ENCODE measurements at places on chromosomes 1 and 21.

DNA sequence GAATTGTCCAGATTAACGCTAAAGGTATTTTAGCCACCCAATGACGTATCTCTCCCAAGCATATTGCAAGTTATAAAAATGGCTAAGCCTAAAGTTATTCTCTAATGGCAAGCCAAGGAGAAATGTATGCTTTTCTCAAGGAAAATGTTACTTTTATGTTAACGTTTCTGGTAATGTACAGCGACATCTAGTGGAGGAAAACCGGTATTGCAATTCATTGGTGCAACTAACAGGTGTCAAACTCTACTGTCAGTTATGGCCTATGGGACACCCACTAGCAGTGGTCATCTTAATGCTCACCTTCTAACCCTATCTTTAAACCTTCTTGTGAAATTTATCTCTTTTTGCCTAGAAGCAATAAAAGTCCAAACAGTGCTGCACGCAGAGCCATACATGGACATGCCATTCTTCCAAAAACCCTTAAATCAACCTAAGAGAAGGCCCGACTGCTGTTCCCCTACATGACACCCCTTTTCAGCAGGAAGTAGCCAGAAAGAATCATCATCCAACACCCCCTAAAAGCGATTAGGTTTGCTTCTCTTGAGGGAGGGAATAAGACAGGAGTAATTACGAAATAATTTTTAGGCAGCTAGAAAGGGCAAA lies 68.7 kb upstream of the LRIF1 start:
- no peak for DNase-seq

DNA sequence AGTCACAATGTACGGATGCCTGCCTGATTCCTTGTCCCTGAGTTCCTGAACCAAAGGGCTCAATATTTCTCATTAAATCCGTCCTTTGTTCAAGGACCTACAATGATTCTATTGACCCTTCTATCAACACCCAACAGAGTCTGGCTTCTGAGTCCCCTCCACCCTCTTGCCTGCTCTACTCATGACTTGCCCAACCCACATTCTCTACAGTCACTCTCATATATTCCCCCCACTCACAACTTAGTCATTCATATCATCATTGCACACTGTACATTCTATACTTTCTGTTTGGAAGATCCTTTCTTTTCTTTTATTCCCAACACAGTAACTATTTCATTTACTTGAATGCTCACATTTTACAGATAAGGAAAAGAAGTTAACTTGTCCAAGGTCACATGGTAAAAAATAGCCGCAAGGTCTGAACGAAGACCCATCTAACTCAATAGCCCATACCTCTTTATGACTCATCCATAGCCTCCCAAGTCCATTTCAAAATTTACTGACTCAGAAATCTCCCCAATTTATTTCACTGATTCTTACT lies 3.6 kb downstream of the OTUD7B start:
- no peak for DNase-seq

- no peak for DNase-seq
Observed at GRCh38 chr1:85549244-85549643, 31.3 kb upstream of the CCN1 start.

DNA sequence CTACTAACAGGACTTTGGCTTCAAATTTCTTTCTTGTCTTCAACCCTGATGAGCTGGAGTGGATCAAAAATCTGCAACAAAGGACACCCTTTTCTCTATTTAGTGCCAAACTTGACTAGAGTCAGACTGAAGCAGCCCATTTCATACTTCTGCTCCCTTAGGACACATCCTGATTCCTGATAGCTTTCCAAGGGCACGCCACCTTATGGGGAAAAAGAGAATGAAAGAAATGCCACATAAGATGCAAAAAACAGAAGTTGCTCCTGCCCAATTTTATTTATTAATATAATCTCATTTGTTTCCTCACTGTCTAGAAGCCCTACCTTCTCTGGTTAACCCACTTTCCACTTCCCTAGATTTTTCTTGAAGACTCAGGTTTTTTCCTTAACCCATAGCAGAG lies 72.7 kb upstream of the NBPF4 start:
- no peak for DNase-seq

DNA sequence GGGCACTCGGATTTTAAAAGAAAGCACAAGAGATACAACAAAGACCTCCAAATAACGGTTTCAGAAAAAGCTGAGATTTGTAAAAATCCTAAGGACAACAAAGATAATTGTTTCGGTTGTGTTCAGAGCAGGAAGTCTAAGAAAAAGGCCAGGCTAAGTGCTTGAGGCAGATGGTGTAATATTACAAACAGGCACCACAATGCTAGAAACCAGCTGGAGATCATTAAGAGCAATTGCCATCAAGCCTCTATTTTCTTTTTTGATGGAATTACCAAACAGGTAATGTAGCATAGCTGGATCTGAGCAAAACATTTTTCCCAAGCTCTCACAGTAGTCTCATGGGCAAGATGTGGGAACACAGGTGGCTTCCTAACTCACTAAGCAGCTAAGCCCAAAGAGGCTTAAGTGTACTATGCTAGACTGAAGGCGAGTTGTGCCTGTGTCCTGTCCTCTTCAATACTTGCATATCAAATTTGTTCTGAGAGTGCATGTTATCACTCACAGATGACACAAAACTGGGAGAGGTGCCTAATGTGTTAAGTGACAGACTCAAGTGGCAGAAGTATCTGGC lies 161.6 kb downstream of the GLUL start:
- DNase-seq: no peak

DNA sequence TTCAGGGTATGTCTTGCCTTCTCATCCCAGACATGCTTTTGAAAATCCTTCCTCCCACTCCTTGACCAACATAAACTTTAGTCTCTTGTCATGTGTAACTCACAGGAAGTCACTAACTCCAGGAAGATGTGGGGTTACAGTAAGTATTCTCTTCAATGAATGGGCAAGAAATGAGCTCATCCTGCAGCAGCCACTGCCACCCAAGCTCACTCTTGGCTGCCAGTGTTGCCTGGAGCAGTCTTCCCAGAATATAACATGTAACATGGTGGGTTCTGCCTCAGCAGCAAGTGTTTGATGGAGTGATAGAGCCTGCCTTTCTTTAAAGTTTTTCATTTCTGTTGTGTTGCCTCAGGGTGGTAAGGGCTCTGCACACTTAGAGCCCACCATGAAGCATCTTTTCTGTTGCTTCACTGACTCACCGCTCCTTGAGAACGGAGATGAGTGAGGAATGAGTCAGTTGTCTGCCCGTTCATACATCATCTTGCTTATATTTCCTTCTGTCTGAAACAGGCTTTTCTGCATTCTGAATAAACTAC lies 187.0 kb downstream of the TPR start:
- DNase-seq: no peak

DNA sequence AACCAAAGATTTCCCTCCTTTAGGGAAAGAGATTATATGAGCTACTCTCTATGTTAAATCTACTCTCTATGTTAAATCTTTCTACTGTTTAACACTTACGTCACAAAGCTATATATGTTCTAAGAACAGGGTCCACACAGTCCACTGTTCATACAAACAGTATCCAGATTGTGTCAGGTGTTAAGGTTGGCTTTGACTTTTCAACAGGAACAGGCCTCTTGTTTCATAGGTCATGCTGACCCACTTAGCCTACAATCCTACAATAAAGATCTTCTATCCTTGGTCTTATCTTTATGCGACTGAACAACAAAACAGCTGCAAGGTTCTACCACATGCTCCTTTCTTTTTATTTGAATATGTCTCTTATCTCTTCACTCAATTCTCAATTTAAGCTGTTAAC lies 134.9 kb downstream of the LTN1 start:
- DNase-seq: no peak

- no peak for DNase-seq
Observed at GRCh38 chr1:223198628-223198965, 55.5 kb upstream of the TLR5 start.

GRCh38 chr1:208117409-208117808 lies 126.8 kb downstream of the PLXNA2 start:
- no peak for DNase-seq
